ENCODE measurements at places on chromosomes 12 and 14.
A peak's percentile ranks its signal among the peaks of the same experiment; 100 is the strongest.

DNA sequence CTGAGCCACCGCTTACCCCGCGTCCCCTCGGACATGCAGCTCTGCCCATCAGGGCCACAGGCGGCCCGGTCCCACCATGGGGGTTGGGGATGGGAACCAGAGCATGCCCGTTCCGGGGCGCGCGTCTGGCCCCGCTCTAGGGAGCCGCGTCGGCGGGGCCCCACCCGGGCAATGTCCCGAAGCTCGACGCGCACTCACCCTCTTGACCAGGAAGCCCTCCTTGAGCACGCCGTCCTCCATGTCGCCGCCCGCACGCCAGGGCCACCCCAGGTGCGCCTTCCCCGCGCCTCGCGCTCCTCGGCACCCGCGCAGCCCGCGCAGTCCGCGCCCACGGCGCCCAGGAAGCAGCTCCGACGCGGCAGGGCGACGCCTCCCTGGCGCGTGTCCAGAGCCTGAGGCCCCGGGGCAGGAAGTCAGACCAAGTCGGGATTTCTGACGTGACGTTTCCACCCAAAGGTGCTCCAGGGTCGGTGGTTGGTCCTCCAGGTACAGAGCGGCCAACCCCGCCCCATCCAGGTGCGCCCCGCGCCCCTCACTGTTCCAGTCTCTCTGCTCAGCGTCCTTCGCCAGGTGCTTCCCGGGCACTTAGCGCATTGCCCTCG, at the start of gene PLEK2:
TSS of gene PLEK2 (minus strand) at position 346 of the 602 bp plus-strand sequence. CDS start at position 240, 106 bp downstream.
- peak; percentile 54 for DNase-seq

DNA sequence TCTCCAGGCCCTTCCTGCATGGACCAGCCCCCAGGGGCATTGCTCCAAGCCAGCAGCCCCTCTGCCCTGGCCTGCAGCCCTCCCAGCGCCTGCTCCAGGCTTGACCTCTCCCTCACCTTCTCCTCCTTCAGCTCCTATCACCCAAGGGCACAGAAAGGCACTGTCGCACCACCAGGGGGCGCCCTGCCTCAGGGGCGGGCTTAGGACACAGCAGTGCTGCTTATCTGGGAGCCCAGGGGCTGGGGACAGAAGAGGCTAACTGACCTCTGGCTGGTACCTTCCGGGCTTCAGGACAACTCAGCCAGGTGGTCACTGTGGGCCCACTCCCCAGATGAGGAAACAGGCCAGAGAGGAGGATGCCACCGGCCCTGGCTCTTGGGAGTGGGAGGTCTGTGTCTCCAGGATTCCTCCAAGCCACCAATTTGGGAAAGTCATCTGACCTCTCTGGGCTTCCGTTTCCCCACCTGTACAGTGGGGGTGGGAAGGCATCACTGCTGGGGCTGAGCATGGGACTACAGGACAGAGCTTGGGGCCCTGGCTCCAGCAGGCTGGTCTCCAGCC, 25.3 kb upstream of the GPR132 start:
- DNase-seq = peak; percentile 76

GRCh38 chr12:50072198-50072907, 12.8 kb upstream of the SMARCD1 start:
- DNase-seq = no peak

- no peak for DNase-seq
These were observed 32.8 kb downstream of the KIF26A start for GRCh38 chr14:104171029-104171697.

DNA sequence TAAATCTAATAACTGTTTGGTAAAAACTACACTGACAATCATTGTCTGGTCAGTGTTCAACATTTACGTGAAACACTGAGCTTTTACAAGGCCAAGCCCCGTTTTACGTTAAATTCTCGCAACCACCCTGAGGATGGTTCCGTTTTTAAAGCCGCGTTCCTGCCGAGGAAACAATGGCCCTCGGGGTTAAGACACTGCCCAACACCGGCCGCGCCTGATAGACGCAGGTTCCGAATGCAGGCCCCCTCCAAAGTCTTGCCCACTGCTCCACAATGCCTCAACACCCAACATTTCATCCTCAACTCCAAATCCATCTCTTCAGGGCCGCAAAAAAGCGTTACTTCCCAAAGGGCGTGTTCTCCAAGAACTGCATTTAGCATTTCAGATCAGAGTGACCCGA, 953 bp upstream of the SNRPF start:
- DNase-seq = no peak

DNA sequence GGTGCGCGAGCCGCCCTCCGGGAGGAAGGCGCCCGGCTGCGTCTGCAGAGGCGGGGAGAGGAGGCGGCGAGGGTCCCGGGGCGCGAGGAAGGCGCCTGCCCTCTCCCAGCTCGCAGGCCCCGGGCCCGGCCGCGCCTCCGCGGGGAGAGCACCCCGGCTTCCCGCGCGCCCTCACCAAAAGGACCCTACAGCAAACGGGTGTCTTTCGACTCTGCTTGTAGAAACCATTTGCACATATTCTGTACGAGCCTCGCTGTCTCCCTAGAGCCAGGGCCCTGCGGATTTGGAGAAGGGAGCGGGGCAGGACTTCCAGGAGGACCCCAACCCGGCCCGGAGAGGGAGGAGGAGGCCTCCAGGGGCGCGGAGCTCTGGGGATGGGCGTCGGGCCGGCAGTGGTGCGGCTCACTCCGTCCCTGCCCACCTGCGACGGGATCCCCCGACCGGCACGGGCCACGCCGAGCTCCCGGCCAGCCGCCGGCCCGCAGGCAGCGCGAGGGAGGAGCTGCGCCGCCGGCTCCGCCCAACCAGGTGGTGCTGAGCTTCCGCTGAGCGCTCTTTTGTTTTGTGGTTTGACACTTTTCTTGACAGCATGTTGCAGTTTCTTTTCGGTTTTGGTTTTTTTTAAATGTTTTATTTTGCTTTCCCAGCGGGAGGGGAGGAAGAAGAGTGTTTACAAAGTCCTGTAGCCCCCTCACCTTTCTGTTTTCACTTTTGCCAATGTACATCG, 103.3 kb upstream of the FKBP4 start:
- DNase-seq = peak; percentile 49

DNA sequence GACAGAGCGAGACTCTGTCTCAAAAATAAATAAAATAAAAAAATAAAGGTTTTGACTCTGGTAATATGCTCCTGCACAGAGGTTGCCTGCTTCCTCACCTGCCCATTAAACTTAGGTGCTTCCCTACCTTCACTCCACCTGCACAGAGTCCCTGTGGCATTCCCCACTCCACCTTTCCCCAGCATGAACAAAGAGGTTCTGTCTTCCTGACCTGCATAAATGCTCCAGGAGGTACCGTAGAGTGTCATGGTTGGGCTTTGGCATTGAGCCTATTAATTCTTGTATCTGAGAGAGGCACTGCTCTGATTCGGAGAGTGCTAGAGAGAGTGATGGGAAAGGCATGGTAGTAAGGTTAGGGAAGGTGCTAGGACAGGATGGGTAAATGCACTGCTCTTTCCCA, 6.3 kb downstream of the ARHGAP9 start:
- DNase-seq = no peak

- no peak for DNase-seq
These were observed 1.7 kb downstream of the ZNF410 start for GRCh38 chr14:73888460-73888725.

GRCh38 chr12:103181366-103182152, 224.1 kb downstream of the ASCL1 start:
- DNase-seq = no peak

- no peak for DNase-seq
These were observed 11.9 kb downstream of the PLD4 start for GRCh38 chr14:104936361-104937155.
